ENCODE measurements at places on chromosomes 12 and 14.

DNA sequence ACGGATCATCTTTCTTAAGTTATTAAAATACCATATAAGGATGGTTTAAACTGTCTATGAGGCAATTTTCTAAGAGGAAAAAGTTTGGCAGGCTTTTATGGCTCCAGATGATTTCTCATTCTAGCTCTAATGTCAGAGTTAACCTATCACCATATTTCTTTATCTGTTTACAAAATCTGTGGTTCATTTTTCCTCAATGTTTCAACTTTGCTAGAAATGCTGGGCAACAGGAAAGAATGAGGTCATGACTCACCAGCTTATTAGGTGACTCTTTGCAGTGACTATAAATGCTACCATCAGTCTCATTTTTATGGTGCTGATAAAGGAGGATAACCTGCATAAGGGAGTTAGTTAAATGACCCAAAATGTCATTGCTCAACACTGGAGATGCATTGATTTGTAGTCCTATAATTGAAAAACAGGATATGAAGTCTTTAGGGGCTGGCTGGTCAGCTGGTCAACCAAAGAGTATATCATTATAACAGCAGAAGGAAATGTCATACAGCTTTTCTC lies 45.3 kb upstream of the RAP1B start:
- DNase-seq: no peak

DNA sequence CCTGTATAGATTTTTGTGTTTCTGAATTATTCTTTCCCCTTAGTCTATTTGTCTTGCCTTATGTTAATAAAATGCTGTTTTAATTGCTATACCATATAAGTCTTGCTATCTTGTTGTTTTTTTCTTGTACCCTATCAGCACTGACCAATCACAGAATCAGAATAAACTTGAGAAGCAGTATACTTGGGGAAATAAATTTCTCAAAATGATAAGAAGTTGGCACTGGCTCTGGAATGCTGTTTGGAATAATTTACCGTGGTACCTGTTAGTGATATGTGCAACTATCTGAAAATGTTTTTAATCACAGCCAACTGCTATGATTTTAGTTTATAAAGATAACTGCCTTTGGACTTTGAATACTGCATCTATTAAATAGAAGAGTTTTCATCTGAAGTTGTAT lies 37.9 kb upstream of the EPS8 start:
- no peak for DNase-seq

GRCh38 chr14:50943261-50943942 lies 881 bp downstream of the PYGL start:
- peak; percentile 83 for DNase-seq

- DNase-seq: no peak
Observed at GRCh38 chr14:91390165-91390778, 27.3 kb downstream of the CCDC88C start.

DNA sequence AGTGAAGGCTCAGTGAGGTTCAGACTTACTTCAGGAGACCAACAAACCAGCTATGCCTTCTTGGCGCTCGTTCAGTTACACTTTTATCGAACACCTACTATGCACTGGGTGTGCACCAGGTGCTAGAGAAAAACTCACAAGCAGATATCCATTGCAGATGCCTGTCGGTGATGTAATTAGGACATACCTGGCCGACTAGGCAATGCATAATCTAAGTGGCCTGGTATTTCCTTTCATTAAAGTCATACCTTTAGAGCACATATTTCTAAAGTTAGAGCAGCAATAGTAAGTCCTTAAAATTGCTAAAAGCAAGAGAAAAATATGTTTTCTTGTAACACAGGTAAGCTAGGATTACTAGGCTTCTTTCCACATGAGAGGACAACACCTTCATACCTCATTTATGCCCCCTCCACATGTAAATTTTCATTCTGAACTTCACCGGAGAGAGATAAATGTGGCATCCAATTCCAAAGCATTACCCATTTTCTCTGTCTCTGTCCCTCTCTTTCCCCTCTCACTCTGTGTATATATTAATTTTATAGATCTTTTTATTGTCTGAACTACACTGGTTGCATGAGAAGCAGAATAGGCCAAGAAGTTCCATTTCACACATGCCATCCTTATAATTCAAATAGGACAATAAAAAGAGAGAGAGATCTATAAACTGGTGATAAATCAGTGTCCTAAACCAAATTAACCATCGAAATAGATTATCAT lies 242.2 kb downstream of the SPTSSA start:
- no peak for DNase-seq

DNA sequence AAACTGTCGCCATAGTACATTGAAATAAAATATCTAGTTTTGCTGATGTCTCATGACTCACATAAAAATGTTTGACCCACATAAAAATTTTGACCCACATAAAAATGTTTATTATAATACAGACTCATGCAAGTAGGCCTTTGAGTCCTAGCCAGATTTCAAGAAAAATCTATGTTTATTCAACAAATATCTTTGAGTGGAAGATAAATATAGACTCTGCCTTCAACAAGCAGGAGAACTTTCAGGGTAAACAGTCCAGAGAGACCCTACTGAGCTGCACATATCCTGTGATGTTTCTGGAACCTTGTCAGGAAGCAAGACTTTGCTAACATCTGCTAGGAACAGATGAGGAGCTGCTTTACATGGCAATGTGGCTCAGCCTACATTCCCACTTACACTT lies 283.1 kb downstream of the MDGA2 start:
- DNase-seq: no peak

- DNase-seq: no peak
Observed at GRCh38 chr12:13534242-13534641, 337.7 kb downstream of the EMP1 start.

GRCh38 chr12:108930155-108930554 lies 50.3 kb downstream of the DAO start:
- no peak for DNase-seq

GRCh38 chr12:93297536-93297935 lies 80.2 kb upstream of the NUDT4 start:
- no peak for DNase-seq

GRCh38 chr14:29016050-29016900 lies 249.7 kb downstream of the FOXG1 start:
- DNase-seq: no peak

- DNase-seq: no peak
Observed at GRCh38 chr14:38616959-38617358, 361.1 kb upstream of the CLEC14A start.

DNA sequence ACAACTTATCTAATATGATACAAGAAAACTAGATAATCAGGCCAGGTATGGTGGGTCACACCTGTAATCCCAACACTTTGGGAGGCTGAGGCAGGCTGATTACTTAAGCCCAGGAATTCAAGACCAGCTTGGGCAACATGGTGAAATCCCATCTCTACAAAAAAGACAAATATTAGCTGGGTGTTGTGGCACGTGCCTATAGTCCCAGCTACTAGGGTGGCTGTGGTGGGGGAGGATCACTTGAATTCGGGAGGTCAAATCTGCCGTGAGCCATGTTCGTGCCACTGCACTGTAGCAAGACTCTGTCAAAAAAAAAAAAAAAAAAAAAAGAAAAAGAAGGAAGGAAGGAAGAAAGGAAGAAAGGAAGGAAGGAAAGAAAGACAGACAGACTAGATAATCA lies 27.0 kb downstream of the ZCRB1 start:
- DNase-seq: no peak

GRCh38 chr12:75863533-75863932 lies 168.0 kb downstream of the PHLDA1 start:
- DNase-seq: no peak

DNA sequence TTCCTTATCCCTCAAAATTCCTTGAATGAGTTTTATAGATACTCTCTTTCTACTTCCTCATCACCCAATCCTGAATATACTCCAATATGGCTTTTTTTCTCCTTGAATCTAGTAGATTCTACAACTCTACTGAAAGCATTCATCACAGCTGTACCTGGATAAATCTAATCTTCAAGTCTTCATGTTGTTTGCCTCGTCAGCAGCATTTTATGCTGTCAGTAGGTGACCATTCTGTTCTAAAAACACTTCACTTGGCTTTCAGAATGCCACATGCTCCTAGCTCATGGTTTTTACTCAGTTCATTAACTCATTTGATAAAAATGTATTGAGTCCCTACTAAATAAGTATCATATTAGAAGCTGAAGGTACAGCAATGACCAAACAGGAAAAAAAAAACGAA lies 113.3 kb downstream of the NOVA1 start:
- no peak for DNase-seq

- DNase-seq: no peak
Observed at GRCh38 chr12:80868576-80868975, 69.2 kb downstream of the LIN7A start.

DNA sequence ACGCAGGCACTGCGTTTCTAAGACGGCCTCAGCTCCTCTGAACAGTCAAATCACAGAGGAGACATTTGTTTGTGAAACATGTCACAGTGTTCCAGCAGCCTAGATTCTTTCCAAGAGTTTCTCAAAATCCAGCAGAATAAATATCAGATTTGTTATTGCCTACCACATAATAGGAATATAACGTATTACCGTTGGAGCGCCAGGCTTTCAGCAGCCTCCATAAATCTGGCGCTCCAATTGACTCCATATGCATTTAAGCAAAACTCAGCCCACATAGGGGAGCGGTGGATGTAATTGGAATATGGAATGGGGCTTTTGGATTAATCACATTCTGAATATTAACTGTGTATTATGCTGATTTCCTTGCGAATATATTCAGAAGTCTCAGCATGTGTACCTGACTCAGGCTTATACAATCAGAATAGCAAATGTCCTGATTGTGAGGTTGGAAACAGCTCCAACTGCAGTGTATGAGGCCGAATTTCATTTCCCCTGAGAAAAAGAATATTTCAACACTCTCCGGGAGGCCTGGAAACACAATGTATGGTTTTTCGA lies 174.0 kb downstream of the ASCL4 start:
- DNase-seq: no peak

DNA sequence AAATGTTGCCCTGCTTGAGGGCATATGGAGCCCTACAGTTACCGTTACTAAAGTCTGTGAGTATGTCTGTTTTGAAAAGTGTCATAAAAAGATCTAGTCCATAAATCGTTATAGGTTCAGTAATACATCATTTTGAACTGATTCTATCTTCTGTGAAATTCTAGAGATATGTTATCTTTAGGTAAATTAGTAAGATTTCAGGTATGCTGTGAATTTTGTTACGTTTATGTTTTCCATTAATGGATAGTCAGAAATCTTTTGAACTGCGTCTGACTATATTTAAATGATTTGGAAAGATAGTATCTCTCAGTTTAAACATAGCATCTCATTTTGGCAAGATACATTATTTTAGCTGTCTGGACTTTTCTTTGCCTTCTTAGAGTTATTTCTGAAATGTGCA lies 8.3 kb downstream of the ALG10 start:
- no peak for DNase-seq

DNA sequence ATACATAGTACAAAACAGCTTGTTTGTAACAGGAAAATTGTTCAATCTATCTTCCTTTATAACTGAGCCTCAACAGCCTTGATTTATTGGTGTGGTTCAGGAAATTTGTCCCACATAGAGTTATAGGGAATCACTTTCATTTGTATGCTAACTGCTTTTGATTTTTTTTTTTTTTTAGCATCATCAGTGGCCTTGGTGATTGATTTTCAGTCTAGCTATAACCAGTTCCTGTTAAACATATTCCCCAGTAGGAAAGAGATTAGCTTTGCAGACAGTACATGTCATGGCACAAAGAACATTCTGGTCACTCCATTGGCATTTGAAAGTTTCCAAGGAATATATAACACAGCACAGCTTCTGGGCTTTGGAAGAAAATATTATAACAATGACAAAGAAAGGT lies 337.3 kb upstream of the TMPO start:
- no peak for DNase-seq

GRCh38 chr12:110109037-110109836 lies 14.9 kb upstream of the IFT81 start:
- DNase-seq: peak; percentile 71

DNA sequence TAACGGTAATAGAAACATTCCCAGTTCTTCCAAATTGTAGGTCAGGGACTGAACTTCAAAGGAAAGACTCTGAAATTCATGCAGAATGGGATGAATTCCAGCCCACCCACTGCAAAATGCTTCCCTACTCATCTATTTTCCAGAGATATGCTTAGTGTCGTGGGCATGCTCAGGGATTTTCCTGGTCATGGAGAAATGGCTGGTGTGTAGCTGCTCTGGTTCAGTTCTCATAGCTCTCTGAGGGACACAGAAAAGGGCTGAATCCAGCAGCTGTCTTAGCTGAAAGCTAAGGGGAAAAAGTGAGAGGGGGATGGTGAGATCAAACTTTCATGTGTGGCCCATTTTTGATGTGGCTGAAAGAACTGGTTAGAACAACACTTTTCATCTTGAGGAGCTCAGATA lies 72.9 kb upstream of the KRAS start:
- no peak for DNase-seq

DNA sequence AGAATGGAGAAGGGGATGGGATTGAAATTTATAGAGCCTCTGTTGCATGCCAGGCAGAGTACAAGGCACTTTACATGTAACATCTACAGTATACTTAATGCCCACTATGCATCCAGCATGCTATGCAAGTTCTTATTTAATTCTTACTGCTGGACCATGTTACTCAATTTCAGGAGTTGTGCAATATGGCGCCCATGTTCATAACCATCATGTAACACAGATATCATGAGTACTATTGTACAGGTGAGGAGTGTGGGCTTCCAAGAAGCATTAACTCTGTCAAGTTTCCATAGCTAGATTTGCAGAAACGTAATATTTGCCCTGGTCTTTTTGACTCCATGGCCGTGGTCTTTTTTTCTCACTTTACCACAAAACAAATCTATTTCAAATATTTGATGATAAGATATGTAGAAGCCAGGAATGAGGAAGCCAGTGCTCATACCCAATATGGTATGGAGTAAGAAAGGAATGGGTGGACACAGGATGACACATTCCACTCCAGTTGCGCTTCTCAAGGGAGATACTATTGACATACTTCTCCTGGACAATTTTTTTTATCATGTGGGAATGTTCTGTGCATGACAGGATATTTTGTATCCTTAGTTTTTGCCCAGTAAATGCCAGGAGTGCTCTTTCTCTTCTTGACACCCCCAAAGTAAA lies 191.8 kb downstream of the C12orf75 start:
- no peak for DNase-seq

DNA sequence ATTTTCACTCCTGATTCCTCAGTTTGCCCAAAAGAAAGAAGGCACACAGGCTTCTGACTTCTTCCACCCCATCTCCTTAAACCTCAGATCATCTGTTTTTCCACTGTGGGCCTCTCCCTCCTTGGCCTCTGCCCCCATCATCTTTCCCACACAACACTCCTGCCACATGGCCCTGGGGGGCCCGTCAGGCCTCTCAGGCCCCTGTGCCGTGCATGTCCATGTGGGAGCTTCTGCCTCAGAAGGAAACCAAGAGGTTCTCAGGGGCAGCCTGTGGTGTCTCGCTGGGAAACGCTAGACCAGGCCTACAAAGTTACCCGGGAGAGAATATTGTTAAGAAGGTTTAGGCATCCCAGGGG lies 8.0 kb downstream of the KLHL33 start:
- DNase-seq: no peak

DNA sequence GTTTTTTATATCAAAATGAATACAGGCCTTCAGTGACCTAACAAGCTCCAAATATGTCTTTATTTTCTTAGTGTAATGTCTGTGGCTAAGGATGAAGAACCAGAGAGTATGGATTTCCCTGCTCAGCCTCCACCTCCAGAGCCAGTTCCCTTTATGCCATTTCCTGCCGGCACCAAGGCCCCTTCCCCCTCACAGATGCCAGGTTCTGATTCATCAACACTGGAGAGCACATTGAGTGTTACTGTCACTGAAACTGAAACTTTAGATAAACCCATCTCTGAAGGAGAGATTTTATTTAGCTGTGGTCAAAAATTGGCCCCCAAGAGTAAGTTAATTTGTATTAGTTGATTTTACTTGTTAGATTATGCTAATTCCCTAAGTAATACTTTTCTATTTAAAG lies 61.0 kb downstream of the KIAA0586 start:
- DNase-seq: no peak

GRCh38 chr12:6925239-6925539 lies 2.6 kb upstream of the ATN1 start:
- no peak for DNase-seq

Data from ovary (tissue), 10 donors.